ENCODE measurements at places on chromosomes 4 and X.

DNA sequence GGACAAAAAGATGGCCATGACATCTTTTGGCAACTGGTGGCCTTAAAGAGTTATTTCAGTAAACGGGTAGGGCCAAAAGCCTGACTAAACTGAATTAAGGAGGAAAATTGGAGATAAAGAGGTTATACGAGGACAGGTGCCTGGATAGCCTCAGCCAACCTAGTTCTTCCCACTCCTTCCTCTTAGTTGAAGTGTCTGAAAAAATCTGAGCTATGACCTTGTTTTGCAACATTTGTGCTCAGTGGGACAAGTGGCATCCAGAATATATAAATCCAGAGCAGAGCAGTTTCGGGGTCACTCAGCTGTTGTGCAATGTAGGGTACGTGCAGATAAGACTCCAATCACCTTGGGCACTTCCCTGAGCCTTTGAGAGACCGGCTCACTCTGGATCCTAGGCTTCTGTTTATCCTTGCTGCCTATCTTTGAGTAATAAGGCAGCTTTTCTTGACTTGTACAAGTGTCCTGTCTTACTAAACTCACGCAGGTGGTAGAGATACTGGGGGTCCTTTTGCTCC lies 50.2 kb upstream of the MORC4 start:
- no peak for DNase-seq

GRCh38 chr4:71524756-71525155 lies 185.9 kb downstream of the SLC4A4 start:
- no peak for DNase-seq

DNA sequence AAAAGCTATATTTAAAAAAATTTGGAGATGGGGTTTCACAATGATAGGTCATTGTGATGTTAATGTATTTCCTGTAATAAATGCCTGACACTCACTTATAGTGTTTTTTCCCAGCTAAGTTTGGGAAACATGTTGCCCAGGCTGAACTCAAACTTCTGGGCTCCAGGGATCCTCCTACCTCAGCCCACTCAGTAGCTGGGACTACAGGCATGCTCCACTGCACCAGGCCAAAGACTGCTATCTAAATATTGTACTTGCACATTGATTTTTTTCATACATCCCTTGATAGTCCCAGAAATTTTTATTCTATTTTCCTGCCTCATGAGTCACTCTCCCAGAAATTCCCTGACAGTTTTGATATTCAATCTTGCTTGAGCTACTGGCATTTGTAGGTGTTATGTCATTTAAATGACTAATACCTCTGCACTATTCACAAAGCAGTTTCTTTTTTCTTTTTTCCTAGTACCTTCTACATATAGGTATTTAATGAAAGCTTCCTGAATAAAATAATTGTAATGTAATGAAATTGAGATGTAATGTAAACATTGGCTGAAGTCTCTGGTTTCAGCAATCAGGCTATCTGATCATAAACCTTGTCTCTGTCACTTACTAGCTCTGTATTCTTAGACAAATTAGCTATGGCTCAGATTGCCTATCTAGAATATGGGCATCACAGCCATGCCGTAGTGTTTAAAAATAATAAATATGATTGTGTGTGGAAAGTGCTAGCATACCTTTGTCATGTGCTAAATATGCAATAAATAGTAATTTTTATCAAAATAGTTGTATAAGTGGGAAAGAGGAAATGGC lies 1973.0 kb upstream of the AGA start:
- no peak for DNase-seq

GRCh38 chrX:136761421-136761820 lies 19.3 kb downstream of the ARHGEF6 start:
- DNase-seq: no peak

- no peak for DNase-seq
Measured at GRCh38 chr4:100945789-100946188, 401.5 kb downstream of the PPP3CA start.

DNA sequence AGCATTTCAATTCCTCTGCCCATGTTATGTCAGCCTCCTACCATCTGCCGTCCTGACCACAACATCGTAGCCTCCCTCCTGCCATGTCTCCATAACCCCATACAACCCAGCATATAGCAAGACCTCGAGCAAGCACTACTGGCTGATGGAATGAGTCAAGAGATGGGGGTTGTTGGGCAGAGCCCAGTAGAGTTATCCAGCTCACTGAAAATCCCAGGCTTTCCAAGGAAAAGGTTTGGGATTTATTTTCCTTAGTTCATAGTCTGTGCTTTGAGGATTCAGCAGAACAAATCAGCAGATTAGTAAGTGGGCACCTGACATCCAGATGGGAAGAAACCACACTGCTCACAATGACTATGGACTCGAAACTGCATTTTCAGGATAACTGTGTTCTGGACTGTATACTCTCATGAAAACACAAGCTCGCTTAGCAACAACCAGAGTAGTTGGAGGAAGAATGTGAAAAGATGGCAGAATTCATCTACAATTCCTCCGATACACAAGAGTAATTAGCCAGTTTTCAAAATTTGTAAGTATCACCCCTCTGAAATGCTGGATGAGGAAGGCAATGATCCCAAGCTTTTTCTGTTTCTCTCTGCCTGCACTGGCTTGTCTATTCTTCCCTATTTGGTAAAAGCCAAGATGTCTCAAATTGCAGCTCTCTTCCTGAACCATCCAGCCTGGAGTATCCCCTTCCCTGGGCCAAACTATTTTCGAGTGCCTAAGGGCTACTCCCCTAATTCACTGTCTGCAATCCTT lies 186.2 kb upstream of the TBL1X start:
- DNase-seq: no peak

DNA sequence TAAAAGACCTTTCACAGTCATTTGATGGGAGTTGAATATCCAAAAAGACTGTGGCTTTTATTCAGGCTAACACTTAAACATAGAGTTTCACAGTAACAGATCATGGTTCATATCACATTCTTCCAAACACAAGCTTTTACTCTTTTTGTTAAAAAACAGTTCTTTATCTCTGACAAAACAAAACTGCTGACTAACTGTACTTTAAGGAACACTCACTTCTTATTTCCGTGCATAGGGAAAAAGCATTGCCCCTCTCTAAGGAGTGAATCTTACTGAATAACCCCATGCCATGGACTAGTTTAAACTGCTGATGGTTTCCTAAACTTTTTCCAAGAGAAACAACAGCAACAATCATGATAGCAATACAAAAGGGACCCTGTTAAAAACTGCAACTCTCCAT lies 297.0 kb upstream of the INTU start:
- DNase-seq: no peak

DNA sequence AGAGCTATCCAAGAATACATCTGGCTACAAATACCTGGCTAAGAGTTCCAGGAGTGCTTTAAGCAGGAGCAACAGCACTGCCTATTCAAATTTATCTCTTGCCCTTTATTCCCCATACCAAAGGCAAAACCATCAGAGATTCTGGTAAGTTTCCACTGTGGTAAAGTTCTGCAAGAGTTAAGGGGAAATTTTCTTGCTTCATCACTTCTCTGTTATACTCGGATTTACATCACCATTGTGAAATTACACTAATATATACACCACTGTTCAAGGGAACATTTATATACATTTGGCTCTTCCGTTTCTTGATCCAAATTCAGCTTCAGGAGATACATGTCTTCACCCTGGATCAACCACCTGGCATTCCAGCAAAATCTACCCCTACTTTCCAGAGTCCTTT lies 70.8 kb upstream of the PTPN13 start:
- DNase-seq: no peak

- DNase-seq: no peak
Measured at GRCh38 chrX:12910423-12911121, 4.2 kb downstream of the TLR8 start.

Measured in activated CD8-positive, alpha-beta memory T cell treated with anti-CD3 and anti-CD28 coated beads, Interleukin-2, amount 50 U/mL, for 48 hours (primary cell).